ENCODE measurements at places on chromosomes 4 and X.

GRCh38 chr4:16329125-16329796 is 103.0 kb upstream of the TAPT1 start:
- DNase-seq: peak; percentile 24

DNA sequence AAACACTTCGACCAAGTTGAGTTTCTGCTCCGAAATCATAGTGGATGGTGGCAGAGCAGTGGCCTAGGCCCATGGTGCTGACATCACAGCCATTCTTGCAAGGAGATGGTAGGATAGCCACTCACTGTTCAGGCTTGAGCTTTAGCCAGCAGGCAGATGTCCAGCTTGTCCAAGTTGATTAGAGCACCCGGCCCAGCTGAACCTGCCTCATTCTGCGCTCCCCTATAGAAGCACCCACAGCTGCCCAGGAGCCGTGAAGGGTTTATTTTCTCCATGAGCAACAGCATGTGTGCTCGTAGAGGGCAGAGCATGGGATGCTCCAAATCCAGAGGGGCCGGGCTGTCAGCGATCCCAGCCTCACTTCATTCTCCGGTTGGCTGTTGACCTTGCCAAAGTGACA is 16.2 kb downstream of the PIGG start:
- DNase-seq: no peak

DNA sequence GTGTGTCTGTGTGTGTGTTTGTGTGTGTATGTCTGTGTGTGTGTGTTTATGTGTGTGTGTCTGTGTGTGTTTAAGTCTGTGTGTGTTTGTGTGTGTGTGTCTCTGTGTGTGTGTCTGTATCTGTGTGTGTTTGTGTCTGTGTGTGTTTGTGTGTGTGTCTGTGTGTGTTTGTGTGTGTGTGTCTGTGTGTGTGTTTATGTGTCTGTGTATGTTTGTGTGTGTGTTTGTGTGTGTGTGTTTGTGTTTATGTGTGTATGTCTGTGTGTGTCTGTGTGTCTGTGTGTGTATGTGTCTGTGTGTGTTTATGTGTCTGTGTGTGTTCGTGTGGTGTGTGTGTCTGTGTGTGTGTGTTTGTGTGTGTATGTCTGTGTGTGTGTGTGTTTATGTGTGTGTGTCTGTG is 11.4 kb downstream of the IL9R start:
- peak; percentile 2 for DNase-seq

DNA sequence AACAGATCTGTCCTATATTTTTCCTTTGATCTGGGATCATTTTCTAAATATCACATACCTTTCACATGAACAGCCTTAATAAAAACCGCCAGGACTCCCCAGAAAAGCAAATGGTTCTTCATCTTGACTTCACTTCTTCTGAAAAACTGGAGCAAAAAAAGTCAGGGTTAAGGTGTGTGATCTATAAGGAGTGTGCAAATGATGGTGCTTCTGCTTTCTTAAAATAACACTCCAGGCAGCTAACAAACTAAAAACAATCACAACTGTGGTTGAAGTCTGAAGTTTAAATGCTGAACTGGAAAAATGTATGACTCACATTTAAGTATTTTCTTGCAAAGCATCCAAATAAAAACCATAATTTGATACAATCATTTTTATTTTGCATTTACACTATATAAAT is at the start of gene JCHAIN:
JCHAIN (minus strand) TSS at position 140 of the 400 bp plus-strand sequence; CDS start at position 122, 18 bp downstream.
- peak; percentile 38 for DNase-seq

DNA sequence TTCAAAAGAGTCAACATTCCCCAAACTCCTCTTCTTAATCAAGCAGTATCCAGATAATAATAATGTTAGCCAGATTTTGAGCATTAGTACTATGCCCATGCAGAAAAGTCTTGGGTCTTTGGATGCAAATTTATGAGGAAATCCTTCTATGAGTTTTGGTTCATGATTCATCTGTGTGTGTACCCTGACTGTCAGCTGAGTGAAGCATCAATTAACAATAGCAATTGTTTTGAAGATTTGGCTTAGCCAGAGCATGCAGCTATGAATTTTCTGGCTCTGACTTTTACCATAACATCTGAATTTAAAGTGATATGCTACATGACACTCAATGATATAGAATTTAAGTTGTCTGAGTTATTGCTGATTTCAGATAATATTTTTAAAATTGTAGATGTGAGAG is 145.8 kb downstream of the KLHL4 start:
- DNase-seq: no peak

- peak; percentile 73 for DNase-seq
Observed at GRCh38 chr4:81214881-81215868, at the start of gene PRKG2. PRKG2 (minus strand) TSS chr4:81215222; CDS start chr4:81205047, 10,175 bp downstream.

GRCh38 chr4:17490575-17491059 is 21.3 kb downstream of the QDPR start:
- no peak for DNase-seq

- DNase-seq: no peak
Observed at GRCh38 chr4:152278505-152279233, 257.2 kb downstream of the FBXW7 start.

- peak; percentile 13 for DNase-seq
Observed at GRCh38 chrX:69232945-69233344, 67.7 kb upstream of the PJA1 start.

- DNase-seq: no peak
Observed at GRCh38 chr4:163666332-163666873, 171.9 kb downstream of the TMA16 start.

DNA sequence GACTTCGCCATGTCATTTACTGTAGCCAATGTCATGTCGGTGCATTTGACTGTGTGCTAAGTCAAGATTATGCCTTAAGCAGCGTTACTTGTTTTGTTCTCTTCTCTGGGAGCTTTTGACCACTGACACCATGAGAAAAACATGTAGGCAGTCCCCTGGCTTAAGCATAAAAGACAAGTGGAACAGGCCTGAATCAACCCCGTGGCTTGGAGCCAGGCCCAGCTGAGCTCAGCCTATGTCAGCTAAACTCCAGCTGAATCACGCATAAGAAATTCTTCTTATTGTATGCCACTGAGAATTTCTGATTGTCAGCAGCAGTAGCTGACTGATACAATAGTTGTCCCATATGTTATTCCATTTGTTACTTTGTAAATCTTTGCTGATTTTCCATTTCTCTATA is 261.9 kb downstream of the CBLL2 start:
- DNase-seq: peak; percentile 68

DNA sequence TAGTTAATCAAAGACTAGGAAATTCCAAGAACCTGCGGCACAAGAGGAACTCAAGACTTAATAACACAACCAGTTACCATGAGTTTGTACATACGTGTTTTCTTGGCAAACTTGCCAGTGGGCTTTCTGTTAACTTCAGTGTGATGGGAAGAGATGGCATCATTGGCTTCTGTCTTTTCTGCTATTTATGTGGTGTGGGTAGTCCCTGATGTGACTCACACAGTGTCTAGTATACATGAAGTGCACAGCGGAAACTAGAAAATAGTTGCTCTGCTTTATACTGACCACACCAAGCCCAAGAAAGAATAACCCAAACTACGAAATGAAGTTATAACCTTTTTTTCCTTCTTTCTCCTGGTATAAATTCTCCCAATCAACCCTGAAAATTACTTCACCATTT is 24.5 kb downstream of the DAPP1 start:
- DNase-seq: no peak

GRCh38 chr4:84699001-84699671 is 116.2 kb downstream of the CDS1 start:
- no peak for DNase-seq

DNA sequence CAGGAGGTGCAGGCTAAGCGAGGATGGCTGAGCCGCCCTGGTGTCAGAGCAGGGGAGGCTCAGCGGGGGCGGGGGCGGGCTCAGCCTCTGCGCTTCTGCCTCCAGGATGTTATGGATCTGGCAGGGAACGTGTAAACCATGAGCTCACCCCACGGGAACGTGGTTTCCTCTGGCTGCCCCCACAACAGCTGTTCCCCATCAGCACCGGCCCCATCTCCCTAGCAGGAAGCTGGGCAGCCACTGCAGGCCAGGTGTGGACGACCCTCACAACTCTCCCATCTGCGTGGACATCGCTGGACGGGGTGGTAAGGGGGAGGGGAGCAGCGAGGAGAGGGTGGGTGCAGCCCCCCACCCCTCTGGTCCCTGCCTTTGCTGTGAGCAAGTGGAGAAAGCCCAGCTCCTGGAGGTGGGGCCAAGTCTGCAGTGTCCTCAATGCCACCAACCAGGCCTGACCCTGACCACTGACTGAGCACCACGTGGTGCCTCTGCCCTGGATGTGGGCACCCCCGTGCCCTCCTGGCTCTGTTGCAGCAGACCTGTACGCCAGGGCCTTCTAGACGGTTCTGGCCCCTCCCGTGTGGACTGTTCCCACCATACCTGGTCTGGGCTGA is 28.1 kb upstream of the SPON2 start:
- peak; percentile 91 for DNase-seq

GRCh38 chr4:212438-213188 is 88.3 kb downstream of the ZNF718 start:
- peak; percentile 95 for DNase-seq

DNA sequence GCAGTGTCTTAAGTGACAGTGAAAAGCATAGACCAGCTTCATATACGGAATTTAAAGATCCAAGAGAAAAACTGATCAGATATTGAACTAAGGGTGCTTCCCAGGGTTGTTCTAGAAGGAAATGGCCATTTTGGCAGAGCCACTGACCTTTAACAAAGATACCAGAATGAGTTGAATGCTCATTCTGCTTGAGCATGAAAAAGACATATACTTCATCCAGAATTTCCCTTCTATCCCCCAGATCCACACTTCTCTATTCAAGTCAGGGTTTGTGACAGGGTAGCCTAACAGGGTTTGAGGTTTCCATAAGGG is 45.6 kb upstream of the FAM9C start:
- no peak for DNase-seq

- no peak for DNase-seq
Observed at GRCh38 chr4:104747635-104748034, 252.9 kb upstream of the CXXC4 start.

DNA sequence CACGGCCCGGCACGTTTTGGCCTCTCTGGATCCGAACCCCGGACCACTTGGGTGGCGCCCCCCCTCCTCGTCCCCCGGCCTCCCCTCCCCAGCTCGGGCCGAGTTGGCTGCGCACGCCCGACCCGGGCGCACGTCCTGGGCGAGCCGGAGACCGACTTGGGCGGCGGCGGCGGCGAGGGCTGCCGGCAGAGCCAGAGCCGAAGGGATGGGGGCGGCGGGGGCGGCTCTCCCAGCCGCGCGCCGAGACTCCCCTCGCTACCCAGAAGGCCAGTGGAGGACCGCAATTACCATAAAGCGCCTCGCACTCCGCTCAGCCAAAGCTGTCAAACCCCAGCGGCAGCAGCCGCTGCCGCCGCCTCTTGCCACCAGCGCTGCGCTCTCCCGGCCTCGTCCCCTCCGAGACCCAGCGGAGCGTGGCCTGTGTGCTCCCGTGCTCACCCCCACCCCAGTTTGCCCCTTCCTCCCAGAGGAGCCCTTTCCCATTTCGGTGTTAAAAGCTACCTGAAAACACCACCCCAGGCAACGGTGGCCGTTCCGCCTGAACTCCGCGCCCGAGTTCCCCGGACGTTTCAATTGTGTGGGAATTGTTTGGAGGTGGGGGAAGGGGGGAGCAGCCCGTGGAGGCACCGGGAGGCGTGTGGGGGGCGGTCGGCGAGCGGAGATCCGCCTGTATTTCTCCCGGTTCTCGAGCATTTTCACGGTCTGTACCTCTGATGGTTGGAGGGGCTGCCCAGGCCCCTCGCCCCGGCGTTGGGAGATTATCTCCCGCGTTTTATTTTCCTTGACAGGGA is 701 bp upstream of the BCOR start:
- peak; percentile 56 for DNase-seq

DNA sequence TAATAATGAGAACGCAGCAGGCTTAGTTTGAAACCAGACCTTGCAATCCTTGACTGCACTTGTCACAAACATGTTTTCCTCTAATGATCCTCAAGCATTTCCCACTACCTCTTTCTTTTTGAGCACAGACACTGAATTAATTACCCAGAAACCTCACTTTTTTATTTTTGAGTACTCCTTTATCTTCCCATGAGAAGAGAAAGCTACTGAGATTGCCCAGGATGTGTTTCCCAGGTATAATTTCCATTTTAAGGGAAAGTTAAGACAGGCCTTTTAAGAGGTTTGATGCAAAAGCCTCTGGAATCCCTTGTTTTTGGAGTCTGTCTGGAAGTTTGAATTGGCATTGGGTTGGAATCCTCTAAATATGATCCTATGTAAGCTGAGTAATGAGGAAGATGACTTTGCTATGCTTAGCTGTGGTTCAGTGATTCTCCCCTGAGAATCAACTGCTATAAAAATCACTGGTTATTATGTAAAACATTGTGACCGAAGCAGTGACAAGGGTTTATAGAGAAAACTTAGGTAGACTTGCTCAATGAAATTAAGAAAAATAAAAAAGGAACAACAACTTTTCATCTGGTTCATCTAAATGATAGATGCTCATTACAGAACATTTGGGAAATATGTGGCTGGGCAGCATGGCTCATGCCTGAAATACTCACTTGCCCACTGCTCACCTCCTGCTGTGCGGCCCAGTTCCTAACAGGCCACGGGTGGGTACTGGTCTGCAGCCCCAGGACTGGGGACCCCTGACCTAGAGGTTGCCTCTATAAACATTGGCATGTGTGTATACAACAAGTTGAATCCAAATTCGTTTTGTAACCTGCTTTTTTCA is 10.8 kb upstream of the RHOH start:
- no peak for DNase-seq

- DNase-seq: no peak
Observed at GRCh38 chr4:151458148-151458547, 49.2 kb downstream of the FHIP1A start.

DNA sequence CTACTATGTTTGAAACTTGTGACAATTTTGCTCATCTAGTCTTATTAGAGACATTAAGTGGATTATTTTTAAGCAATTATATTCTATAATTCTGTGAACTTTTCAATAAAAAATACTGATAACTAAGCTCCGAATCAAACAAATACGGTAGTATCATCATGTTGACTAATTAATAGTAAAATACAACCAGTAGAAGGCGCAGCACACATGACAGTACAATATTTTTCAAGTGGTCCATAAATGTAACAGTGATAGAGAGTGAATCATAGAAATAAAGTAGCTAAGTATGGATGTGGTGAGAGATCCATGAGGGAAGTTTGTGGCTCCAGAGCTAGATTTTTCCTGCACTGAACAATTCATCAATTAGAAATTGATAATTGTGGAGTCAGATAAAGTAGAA is 666.2 kb downstream of the KCTD8 start:
- DNase-seq: no peak

GRCh38 chr4:8534129-8534528 is 46.1 kb upstream of the GPR78 start:
- peak; percentile 92 for DNase-seq

- DNase-seq: peak; percentile 89
Observed at GRCh38 chr4:138919094-138919936, 96.3 kb upstream of the NOCT start.

DNA sequence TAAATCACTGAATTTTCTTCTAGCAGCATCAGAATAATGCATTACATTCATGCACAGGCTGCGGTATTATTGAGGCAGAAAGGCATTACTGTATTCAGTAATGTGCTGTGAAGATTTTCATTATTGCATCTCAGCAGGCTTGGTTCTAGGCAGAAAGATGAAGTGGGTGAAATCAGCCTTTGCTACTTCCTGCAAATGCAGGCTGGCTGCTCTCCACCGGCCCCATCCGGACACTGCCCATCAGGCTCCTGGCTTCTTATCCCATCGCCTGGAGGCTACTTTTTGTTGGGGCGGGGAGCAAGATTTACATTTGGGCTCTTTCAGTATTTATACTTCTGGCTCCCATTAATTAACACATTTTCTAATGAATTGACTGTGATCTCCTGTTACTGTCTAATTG is 117.8 kb downstream of the FRAS1 start:
- no peak for DNase-seq
